NCI-H510A (cell line): ENCODE measurements at places on chromosomes 3 and 15.

DNA sequence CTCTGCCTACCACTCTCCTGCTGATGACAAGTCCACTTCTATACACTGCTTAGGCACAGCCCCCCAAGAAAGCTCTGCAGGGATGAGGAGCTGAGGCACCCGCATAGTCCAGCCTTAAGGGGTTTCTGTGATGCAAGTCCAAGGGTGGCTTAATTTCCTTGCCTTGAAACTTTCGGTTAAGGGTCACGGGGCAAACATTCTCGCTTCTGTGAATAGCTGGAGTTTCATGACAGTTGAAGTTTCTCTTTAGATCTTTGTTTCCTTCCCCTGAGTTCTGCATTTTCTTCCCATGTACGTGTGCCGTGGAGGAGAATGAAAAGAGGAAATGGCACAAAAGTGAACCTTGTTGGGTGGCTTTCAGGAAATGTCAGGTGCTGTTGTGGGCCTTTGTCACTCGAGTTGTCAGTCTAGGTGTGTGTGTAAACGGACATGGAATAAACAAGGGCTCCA, 7.0 kb downstream of the GPR160 start:
- DNase-seq: no peak

DNA sequence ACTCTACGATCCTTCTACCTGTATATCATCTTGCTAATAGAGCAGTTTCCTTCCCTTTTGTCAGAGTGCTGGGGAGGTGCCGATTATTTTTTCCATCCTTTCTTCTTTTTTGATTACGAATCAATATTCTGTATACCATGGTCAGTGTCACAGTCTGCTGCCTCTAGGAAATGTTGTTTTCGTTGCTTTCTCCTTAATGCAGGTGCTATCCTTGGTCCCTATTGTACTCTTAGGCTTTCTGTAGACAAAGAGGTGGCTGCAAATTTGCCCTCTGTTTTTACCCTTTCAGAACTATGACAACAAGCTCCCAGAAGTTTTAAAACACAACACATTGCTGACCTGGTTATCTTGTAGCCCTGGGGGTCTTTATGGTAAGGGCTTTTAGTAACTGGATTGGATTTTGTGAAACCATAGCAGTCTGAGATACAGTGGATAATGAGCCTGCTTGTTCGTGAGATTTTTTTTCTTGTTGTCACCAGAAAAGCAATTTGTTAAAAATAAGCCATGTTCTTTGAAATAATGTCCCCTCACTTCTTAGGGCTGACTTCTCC, 430.3 kb upstream of the TPM1 start:
- DNase-seq: no peak

DNA sequence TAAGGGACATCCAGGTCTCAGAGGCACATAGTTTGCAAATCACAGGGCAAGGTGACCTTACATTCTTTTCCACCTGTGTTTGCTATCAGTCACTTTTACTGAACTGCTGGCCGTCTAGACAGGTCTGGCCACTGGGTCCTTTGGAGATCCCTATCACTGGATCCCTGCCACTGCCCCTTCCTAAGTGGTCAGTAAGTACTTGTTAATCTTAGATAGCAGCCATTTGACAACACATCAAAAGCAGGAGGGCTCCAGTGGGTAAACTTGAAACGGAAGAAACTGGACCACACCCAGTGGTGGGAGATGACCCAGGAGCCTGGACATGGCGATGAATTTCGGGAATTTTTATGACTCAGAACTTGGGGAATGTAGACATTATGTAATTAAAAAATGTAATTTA, 28.9 kb upstream of the RASGRP1 start:
- no peak for DNase-seq

- no peak for DNase-seq
Measured at GRCh38 chr3:37148208-37148607, 26.2 kb downstream of the LRRFIP2 start.

- no peak for DNase-seq
Measured at GRCh38 chr3:9969632-9970019, 17.0 kb downstream of the EMC3 start.

- DNase-seq: no peak
Measured at GRCh38 chr3:19885468-19885867, 48.5 kb downstream of the EFHB start.

DNA sequence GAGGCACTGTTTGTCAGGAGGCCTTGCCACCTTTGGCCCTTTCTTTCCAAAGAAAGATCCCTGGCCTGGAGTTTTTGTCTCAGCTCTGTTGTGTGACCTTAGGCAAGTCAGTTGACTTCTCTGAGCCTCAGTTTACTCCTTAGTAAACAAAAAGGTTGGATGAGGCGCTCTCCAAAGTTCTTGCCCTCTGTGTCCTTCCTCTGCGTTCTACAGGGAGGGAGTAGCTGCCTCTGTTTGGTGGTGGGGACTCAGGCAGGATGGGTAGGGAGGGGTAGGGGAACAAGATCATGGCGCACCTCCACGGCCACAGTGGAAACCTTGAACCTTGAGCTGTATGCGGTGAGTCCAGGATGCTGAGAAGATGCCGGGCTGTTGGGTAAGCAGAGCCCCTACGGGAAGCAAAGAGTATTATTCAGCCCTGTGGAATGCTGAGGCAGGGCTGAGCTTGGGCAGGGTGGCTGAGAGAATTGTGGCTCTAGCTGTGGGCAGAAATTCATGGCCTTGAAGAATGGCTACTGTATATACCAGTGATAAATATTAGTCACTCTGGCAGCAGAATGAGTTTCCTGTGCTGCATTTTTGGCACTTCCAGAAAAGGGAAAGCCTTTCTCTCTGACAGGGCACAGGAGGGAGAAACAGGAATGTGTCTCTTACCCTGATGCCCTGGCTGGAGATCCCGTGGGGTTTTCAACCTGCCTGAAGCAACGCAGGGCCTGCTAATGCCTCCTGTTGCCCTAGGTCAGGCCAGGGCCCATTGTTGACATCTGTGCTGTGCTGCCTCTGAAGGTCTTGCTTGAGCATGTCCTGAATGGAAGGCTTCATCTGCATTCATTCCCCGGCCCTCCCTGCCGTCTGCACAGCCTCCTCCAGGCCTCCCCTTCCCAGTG, 39.9 kb downstream of the SMAD3 start:
- no peak for DNase-seq

GRCh38 chr3:47425383-47425778, 44.6 kb downstream of the PTPN23 start:
- no peak for DNase-seq

- no peak for DNase-seq
Measured at GRCh38 chr15:56654624-56655023, 78.7 kb downstream of the ZNF280D start.

GRCh38 chr3:37945156-37945806, 45.3 kb upstream of the VILL start:
- DNase-seq: no peak

DNA sequence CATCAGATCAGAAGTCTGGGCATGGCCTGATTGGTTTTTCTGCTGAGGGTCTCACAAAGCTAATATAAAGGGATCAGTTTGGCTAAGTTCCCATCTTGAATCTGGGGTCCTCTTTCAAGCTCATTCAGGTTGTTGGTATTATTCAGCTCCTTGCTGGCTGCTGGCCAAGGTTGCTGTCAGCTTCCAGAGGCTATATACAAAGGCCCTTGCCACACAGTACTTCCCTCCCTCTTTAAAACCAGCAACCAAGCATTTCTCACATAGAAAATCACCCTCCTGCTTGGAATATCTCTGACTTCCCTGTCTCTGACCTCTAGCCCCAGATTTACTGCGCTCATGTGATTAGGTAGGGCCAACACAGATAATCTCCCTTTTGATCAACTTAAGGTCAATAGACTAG, 442.9 kb downstream of the ERC2 start:
- no peak for DNase-seq
